Effector CD4-positive, alpha-beta T cell (primary cell): ENCODE measurements at places on chromosomes 2 and 18.

GRCh38 chr2:7837237-7837760 is 844.6 kb upstream of the ID2 start:
- no peak for DNase-seq

- DNase-seq: no peak
Observed at GRCh38 chr2:227016894-227017293, 147.1 kb downstream of the COL4A4 start.

DNA sequence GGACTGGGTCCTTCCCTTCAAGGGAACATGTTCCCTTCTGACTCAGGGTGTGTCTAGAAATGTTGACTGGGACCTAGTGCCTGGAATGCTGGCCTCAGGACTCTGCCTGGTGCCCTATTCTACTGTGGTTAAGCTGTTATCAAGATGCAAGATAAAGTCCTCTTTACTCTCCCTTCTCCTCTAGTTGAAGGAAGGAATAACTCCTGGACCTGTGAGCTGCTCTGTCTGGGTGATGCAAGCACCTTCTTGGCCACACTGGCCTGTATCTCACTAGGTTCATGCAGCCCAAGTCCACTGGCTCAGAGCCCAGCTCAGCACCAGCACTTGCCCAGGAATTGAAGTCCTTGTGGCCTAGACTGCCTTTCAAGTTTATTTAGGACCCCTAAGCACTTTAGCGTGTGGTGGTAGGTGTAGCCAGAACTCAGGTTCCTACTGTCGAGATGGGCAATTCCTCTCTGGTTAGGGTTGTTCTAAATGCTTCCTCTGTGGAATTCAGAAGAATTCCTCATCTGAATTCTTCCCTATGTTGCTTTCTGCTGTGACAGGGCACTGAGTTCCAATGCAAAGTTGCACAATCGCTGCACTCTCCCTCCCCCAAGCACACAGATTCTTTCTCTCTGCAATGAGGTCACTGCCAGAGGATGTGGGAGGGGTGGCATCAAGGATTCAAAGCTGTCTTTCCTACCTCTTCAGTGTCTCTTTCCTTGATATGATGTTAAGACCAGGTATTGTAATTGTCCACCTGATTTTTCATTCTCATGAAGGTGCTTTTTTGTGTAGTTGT is 54.7 kb downstream of the VWC2L start:
- no peak for DNase-seq

DNA sequence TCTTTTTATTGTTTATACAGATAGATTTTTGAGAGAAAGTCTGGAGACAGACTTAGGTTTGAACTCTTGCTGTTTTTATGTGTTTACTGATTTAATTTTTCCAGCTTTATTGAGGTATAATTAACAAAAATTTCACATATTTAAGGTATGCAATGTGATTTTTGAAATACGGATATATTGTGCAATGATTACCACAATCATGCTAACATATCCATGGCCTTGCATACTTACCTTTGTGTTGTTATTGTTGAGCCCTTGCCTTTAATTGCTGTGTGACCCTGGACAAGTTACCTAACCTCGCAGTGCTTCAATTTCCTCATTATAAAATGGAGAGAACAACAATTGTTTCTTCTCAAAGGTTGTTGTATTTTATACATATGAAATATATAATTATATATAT is 13.9 kb upstream of the RBMS1 start:
- DNase-seq: no peak

DNA sequence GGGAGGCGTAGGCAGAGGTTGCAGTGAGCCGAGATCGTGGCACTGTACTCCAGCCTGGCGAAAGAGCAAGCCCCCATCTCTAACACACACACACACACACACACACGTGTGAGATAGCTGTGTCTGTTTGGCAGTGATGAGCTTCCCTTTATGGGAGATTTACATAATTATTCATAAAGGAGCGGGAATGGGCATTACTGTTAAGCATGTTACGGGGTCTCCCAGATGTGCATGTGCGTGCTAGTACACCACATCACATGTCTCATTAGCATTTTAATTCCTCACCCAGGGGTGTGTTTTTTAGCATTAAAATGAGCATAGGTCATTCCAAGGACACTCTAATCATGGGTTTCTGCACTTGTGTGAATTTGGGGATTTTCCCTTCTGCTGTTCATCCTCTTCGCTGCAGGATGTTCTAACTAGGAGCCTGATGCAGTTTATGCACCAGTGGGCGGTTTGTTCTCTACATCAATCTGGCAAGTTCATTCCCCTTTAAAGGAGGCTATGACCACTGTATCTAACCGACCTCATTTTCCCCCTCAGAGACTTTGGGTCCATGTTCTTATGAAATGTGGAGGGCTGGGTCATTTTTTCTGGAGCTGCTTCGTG is 1.0 kb upstream of the FAM178B start:
- DNase-seq: no peak

DNA sequence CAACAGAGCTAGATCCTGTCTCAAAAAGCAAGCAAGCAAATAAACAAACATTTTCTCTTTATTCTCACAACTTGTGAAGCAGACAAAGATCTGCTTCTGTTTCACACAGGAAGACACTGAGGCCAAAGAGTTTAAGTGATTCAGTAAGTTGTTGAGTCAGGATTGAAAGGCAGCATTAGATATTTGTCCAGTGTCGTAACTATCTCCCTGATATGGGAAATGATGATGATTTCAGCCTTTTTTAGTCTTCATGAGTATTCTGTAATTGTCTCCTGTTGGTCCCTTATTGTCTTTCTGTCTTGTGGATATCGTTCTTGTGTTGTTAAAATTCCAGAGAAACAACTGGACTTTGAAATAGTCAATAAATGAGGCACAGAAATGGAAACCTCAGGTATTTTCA is 59.6 kb downstream of the GATA6 start:
- no peak for DNase-seq

DNA sequence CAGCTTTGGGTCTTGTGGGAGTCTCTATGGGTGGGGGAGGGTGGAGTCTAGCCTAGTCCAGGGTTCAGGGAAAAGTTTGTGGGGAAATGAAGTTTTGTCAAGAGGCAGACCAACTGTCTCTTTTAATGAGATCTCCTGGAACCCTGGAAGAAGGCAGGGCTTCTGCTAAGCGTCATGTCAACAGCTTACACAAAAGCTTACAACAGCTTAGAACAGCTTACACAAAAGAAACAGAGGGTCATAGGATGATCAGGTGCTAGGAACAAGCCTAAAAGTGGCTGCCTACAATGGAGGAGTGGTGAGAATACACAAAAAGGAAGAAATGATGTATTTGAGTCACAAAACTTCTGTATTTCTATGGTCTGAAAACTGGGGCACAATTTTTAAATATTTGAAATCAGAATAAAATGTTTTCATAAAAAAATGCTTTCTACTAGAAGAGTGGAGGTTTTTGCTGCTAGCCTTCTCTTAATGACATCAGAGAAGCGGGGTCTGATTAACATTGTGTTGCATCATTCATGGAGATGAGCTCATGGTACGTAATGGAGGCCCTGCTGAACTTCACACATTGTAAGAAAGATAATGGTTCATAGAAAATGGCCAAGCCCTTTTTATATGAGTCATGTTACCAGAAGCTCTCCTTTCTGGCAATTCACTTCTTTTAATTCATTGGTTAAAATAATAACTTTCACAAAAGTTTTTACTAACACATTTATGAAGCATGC is 351.0 kb downstream of the PIK3C3 start:
- no peak for DNase-seq

DNA sequence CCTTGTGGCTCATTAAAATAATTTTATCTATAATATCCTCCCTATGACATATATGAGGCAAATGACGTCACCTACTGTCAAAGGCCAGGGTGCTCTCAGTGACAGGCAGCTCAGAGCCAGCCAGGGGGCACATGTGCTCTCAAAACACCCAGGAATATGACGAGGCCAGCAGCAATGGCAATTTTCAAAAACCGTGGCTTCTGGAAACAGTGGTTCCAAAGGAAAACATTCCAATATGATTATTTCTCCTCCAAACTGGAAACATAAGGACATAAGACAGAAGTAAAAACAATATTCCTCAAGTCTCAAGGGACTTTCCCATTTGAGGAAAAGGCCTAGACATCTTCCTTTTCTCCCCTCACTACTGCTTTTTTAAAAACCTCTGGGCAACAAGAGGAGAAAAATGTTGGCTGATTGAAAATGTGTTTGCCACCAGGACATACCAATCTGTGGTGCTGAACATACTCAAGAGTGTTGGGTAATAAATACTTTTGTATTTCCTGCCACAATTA is 40.8 kb downstream of the RNF152 start:
- no peak for DNase-seq

DNA sequence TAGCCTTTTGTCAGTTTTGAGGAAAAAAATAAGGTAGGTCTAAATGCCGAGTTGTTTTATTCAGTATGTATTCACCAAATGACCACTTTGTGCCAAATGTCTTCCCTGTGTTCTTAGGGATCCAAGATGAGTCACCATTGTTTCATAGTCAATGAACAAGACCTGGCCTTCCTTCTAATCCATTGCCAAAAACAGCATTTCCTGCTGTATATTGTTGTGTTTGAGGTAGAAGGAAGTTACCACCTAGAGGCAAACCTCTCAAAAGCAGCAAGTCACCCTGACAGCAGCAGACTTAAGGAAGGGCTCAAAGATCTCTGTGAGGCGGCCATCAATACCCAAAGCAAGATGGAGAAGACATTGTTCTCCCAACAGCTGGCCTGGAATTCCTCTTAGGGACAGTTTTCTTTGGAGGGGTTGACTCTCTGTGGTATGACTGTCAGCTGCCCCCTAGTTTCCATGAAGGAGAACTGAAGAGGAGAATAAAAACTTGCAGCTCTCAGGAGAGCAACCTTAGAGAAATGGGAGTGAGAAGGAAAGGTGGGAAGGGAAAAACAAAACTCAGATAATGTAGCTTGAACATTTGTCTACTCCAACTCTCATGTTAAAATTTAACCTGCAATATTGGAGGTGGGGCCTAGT is 328.3 kb downstream of the LRATD1 start:
- DNase-seq: no peak

GRCh38 chr2:67918471-67918870 is 144.3 kb downstream of the C1D start:
- DNase-seq: no peak

- no peak for DNase-seq
Observed at GRCh38 chr2:10283106-10284062, 19.3 kb upstream of the HPCAL1 start.

DNA sequence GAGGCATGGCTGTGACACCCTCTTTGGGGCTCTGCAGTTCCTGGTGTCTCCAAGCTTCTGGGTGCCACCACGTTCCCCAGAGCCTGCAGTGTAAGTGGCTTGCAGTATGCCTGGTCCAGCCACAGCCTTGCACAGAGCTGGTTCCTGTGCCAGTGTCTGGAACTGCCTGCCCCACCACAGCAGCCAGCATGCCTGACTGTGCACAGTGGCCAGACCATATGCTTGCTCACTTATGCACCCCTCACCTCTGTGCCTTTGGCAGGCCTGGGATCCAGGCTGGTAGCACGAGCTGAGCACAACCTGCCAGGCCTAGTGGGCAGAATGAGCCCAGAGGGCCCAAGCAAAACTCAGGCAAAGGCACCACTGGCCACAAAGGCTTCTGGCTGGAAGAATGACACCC is 154.1 kb downstream of the DPP4 start:
- no peak for DNase-seq

GRCh38 chr2:151361674-151362370 is 4.4 kb downstream of the TNFAIP6 start:
- DNase-seq: no peak

DNA sequence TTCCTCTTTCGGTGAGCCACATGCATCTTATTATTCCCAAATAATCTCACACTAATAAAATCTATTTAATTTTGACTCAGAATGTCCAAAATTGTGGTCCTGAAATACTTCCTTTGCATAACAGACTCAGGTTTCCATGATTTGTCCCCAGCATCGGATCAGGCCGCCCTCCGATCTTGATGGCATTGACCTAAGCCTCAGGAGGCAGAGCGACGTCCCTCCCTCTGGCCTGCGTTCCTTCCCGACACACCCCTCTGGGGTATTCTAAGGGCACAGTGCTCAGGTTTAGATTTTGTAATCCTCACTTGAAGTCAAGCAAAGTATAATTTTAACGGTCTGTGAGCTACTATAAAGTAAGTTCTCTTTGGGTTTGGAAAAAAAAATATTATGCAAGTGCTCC is 857.7 kb downstream of the GALR1 start:
- no peak for DNase-seq

DNA sequence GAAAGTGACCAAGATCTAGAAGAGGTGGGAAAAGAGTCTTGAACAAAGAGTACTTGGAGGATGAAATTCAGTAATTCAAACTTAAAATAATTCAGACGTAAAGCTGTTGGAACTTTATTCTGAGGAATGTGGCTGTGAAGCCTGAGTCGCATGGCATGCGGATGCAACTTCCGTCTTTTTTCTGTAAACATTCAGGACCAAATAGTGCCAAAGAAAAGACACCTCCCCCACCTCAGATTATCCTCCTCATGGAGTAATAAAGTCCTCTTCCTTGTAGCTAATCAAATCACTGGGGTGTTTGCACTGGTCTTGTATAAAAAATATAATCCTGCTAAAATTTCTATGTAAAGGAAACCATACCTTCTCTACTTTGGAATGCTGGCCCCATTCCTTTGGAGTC is 790.4 kb downstream of the TSN start:
- DNase-seq: no peak

GRCh38 chr2:232142049-232142448 is 180.5 kb downstream of the DIS3L2 start:
- no peak for DNase-seq

DNA sequence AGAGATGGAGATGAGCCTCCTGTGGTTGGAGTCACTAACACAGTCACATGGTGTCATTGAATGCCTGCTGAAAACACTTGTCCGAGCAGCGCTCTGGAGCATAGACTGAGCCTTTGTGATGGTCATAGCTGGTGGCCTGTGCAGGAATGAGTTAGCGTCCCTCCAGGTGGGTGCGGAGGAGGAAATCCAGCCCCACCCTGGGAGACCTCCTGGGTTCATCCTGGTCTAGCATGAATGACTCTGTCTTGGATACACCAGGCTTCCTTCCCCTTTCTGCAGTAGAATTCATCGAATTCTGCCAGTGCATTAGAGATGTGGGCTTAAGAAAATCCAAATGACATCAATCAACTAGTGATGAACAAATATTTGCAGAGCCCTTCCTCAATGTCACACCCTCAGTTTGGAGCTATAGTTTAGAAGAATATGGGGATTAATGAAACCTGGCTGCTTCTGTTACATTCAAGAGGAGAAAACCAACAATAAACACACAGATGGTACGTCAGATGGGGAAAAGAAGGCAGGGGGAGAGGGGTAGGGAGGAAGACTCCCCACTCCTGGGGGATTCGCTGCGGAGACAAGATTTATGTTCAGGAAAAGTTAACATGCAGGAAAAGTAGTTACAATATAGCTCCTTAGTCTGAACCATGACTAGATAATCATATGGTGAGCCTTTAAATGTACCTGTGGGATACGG is 136.7 kb downstream of the DDX1 start:
- no peak for DNase-seq
